Neural crest cell (in vitro differentiated cells): ENCODE measurements at places on chromosomes 5 and 9.

GRCh38 chr5:95962785-95963184 is 1.1 kb upstream of the ELL2 start:
- DNase-seq = no peak

DNA sequence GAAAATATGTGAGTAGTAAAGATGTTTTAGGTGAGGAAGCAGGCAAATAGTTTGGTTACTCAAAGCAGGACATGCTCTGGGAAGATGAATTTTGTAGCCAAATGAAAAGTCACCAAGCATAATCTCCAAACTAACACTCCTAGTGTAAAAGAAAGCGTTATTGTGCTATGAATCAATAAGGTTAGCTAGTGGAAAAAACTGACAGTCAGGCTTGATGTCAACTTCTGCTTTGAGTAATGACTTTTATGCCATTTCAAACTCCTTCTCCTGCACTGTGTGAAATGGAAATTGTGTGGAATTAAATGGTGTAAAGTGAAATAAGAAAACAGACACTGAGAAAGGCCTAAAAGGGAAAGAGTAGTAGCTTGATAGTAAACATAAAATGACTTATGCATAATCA is 637.2 kb upstream of the DMAC1 start:
- no peak for DNase-seq

GRCh38 chr5:1324301-1324700 is 20.6 kb downstream of the CLPTM1L start:
- no peak for DNase-seq

GRCh38 chr9:19665146-19665863 is 123.5 kb downstream of the SLC24A2 start:
- DNase-seq = no peak

DNA sequence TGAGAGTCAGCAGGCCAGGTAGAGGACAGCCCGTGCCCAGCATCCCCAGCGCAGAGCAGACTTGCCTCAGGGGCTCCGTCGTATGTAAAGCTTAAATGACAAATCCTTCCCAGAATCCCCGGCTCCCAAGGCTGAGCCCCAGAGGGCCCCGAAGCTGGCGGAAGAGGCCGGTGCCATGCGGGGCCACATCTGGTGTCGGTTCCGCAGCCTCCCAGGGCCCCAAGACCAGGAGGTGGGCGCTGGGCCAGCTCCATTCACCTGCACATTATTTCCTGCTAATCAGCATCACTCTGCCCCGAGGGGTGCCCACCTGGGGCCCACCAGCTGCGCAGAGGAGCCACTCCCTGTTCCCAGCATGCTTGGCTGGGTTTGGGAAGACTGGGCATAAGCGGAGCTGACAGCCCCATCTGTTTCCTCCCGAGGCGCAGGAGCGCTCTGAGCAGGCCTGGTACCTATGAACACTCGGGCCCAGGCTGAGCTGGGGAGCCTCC is 124.0 kb upstream of the PPP1R26 start:
- no peak for DNase-seq

GRCh38 chr9:26247861-26248260 is 569.6 kb upstream of the TUSC1 start:
- DNase-seq = no peak

DNA sequence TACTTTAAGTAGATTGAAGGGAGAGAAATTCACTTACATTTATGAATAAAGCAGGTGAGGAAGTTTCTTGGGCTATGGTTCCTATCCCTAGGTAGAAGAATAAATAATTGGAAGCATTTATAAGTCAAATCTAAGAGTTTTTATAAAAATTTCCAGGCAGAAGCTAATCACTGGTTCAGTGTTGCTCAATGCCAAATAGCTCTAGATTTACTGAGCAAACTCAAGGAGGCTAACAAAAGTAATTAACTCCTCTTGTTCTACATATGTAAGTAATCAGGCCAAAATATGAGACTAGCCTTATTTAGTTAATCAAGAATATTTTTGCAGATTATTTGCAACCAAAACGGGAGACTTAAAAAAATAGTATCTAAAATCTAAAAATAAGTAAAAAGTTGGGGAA is 472.3 kb downstream of the PLK2 start:
- no peak for DNase-seq

DNA sequence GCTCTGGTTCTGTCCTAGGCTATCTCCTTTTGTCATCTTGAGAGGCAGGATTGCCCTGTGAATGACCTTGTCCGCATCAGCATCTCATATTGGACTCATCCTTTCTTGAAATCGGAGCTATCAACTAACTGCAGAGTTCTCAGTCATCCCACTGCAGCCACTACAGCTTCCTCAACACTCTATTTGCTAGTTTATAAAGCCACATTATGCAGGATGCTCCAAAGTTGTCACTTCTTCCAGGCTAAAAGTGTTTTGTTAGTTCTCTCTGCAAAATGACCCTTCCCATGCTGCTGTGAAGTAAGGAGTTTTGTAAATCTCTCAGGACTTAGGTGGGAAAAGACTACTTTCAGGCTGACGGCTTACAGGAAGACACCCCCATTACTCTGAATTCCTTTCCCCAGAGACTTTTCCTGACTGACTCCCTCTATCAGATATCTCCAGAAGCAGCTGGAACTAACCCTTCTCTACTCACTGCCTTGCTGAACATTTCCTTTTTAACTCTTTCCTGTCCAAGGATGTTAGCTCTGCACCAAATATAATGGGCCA is 257.6 kb downstream of the NFIB start:
- no peak for DNase-seq

DNA sequence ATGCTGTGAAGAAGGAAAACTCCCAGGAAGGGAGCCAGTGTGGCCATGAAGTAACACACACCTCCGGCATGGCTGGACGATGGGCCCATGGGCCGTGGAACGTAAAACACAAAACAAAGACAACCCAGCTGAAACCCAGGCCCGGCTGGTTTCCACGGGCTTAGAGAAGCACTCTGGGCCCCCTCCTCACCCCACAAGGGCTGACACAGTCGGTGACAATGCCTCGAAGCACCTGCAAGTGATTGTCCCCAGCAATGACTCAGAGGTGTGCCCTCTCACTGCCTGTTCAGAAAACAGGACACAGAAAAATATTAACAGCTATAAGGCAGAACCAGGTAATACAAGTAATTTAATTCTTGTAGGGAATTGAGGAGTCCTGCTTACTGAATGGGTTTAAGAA is 135.3 kb downstream of the ROR2 start:
- no peak for DNase-seq
